ENCODE measurements at places on chromosomes 4 and X.

- DNase-seq, result no peak
Measured at GRCh38 chrX:11648705-11649519, 16.8 kb downstream of the ARHGAP6 start.

- no peak for DNase-seq
Measured at GRCh38 chrX:118780509-118780908, 43.1 kb upstream of the ZCCHC12 start.

- no peak for DNase-seq
Measured at GRCh38 chr4:37799941-37800554, 26.4 kb upstream of the PGM2 start.

GRCh38 chr4:30844861-30845582 is 124.9 kb downstream of the PCDH7 start:
- DNase-seq, result no peak

DNA sequence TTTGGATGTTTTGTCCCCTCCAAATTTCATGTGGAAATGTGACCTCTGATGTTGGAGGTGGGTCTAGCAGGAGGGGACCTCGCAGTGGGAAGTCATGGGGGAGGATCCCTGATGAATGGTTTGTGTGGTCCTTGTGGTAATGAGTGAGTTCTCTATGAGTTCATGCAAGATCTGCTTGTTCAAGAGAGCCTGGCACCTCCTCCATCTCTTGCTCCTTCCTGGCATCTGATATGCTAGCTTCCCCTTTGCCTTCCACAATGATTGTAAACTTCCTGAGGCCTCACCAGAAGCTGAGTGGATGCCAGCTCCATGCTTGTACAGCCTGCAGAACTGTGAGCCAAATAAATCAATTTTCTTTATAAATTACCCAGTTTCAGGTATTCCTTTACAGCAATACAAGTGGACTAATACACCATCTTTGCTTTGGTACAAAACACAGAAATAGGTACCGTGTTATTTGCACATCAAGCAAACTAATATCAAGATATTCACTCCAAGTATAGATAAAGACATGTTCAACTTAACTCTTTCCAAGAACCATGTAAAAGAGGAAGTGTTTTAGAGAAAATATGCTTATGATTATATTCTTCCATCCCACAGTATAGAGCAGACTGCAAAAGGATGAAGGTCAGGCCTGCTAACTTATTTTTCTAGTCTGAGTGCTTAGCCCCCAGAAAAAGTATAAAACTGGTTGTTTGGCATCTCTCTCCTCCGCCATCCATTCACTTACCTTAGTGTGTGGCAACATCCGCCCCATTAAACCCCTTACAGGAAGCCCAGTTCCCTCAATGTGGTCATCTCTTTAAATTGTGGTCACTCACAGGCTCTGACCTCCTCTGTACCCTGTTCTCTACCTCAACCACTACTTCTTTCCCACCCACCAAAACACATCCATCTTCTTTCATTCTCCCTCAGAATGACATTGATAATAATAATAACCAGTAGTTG is 6.7 kb downstream of the ARAP2 start:
- peak; percentile 77 for DNase-seq

- DNase-seq, result no peak
Measured at GRCh38 chr4:11611868-11612267, 183.2 kb upstream of the HS3ST1 start.

DNA sequence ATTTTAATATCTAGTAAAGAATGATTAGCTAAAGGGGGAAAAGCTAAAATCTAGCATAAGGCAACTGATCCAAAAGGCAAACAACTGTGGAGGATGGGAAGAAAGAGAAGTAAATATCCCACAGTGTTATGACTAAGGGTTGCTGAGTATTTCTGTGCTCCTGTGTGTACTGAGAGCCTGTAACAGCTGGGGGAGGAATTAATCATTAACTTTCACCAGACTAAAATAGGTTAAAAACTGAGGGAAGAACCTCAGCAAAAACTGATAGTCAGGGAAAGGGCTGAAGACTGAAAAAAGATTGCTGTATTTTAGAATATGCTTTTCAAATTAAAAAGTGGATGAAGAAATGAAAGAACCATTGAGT is 365.9 kb downstream of the CXXC4 start:
- no peak for DNase-seq

DNA sequence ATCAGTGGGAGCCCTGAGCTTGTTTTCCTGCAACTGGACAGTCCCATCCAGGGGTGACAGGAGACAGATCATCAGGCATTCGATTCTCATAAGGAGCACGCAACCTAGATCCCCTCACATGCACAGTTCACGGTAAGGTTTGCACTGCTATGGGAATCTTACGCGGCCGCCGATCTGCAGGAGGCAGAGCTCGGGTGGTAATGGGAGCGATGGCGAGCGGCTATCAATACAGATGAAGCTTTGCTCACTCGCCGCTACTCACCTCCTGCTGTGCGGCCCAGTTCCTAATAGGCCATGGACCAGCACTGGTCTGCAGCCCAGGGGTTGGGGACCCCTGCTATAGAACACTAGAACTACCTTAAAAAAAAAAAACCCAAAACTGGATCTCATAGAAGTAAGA is 45.4 kb downstream of the ARSD start:
- no peak for DNase-seq

DNA sequence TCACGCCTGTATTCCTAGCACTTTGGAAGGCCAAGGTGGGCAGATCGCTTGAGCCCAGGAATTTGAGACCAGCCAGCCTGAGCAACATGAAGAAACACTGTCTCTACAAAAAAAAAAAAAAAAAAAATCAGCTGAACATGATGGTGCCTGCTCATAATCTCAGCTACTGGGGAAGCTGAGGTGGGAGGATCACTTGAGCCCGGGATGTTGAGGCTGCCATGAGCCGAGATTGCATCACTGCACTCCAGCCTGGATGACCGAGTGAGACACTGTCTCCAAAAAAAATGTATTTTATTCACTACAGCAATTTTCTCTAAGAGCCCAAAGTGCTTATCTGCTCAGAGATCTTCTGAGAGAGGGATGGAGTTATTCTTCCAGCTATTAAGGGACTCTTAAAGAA is 215.8 kb upstream of the PPP3CA start:
- DNase-seq, result no peak

- no peak for DNase-seq
Measured at GRCh38 chrX:54807524-54808108, at the start of gene MAGED2. Gene MAGED2, plus strand, starts transcription at chrX:54807745. Its CDS starts 1,587 bp downstream, at chrX:54809332.

- no peak for DNase-seq
Measured at GRCh38 chrX:125505207-125505606, 185.5 kb downstream of the TEX13C start.

GRCh38 chrX:40646489-40647306 is 663 bp downstream of the CXorf38 start:
- DNase-seq, result peak; percentile 12

DNA sequence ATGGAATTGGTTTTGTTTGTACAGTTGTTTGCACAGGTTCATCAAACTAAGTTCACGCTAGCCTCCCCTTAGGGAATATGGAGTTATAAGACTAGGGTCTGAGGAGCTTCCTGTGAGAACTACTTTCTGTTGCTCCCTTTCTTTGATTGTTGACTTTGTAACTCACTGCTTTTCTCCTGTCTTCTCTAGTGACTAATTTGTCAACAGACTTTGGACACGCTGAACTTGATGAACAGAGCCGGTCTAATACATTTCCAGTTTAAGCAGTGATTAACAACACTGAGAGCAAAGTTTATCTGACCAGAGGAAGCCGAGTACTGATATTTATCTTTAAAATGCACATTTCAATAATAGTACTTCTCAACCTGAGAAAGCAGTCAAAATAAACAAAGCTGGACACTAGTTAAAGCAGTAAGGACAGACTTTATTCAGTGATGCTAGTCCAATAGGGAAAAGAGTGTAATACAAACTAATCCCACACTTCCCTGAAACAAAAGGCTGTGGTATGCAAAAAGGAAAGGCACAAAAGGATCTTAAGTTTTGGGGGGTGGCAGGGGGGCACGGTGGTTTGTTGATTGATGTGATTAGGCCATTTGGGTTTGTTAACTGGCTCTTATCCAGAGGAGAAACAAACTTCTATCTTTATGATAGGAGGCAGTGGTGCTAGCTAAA is 2.7 kb upstream of the NUDT9 start:
- no peak for DNase-seq

GRCh38 chr4:70945452-70946055 is 43.4 kb downstream of the MOB1B start:
- DNase-seq, result no peak

DNA sequence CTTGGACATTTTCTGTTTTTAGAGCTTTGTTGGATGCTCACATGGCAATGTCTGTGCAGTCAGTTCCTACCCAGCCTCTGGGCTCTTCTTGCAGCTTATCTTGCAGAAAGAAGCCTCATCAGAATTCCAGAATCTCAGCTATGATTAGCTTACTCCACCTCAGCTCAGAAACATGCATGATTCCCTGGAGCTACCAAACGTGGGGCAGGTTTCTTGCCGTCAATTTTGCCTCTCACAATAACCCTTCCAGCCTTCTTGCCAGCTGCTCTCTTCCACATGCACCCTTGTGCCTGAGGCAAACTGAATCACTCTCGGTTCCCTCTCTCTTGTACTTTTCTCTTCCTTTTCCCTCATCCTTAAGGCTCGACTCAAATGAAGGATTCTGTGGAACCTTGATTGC is 141.4 kb downstream of the PTTG2 start:
- no peak for DNase-seq

GRCh38 chr4:110628663-110629213 is 5.9 kb upstream of the PITX2 start:
- no peak for DNase-seq

GRCh38 chr4:38461342-38461741 is 202.7 kb upstream of the KLF3 start:
- DNase-seq, result no peak

- DNase-seq, result no peak
Measured at GRCh38 chr4:183256756-183257385, 63.2 kb downstream of the CLDN22 start.

- no peak for DNase-seq
Measured at GRCh38 chr4:6142935-6143602, 57.3 kb downstream of the JAKMIP1 start.

DNA sequence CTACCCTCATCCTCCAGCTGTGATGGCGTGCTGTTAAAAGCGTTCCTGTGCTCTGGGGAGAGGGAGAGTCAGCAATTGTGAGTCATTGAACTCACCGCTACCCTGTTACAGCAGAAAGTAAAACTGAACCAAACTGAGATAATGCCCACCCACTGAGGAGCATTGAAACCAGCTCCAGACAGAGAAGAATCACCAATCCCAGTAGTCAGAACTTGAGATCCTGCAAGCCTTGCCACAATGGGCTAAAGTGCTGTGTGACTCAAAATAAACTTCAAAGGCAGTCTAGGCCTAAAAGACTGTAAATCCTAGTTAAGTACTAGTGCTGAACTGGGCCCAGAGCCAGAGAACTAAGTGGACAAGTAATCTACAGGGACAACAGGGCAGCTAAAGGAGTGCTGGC is 1394.2 kb upstream of the DIAPH2 start:
- no peak for DNase-seq

All from MV-4-11 (cell line).